ENCODE measurements at places on chromosomes 7 and 10.

- DNase-seq: no peak
Observed at GRCh38 chr10:126222736-126223511, 165.4 kb downstream of the ADAM12 start.

DNA sequence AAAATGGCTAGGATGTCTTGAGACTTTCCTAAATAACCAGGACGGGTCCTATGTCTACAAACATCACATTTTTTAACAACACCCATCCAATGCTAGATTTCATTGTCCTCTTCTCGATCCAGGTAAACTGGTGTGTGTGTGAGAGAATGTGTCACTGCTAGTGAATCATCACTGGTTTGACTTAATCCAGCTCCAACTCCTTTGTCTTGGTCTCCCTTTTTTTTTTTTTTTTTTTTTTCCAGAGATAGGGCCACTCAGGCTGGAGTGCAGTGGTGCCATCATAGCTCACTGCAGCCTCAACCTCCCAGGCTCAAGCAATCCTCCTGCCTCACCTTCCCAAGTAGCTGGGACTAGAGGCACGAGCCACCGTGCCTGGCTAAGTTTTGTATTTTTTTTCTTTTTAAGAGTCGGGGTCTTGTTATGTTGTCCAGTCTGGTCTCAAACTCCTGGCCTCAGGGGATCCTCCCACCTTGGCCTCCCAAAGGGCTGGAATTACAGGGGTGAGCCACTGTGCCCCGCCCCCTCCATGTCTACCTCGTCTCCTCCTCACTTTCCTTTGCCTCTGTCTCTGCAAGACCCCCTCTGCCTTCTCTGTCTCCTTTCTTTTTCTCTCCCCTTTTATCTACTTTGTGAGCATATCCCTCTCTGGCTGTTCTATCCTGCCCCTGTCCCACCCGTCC lies 2.2 kb upstream of the UFSP1 start:
- no peak for DNase-seq

- no peak for DNase-seq
Observed at GRCh38 chr10:85619832-85620231, 746.8 kb downstream of the GRID1 start.

DNA sequence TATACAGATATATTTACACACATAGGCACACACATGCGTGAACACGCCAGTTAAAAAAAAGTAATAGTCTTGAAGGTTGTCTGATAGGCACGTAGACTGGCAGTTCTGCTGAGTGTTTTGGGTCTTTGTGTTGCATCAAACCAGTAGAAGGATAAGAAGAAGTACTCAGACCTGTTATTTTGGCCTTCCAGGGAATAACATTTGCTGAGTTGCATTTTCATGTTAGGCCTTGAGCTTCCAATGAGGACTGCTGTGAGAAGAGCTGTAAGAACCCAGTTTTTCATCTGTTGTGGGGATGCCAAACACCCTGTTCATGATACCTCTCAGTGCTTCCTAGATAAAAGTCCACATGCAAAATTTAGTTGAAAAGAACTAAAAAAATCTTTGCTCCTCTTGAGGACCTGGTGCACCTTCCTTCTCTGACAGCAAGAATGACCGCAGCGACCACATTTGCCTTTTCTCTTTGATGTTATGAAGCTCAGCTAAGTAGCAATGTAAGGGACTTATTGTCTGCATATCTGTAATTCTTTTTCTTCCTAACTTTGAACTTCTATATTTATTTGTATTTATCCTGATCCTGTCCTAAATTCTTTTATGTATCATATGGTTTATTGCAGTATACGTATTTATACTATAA lies 27.2 kb downstream of the HIPK2 start:
- DNase-seq: no peak

GRCh38 chr10:133262696-133263095 lies 14.0 kb downstream of the ADAM8 start:
- DNase-seq: peak; percentile 11

DNA sequence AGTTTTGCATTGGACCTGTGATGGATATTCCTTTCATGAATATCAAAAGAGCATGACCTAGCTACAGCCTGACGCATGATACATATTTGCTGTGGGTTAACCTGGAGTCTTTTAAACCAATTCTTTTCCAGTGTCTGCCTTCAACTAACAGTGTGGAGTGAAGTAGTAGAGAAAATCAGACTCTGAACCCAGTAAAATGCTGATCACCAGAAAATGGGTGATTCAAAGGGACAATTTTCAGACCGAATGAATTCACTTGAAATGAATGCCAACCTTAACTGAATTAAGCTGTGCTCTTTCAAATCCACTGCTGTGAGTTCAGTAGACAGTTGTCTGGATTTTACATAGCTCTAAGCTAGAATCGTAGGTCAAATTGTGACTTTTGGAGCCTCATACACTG lies 123.0 kb downstream of the CDK14 start:
- DNase-seq: no peak

DNA sequence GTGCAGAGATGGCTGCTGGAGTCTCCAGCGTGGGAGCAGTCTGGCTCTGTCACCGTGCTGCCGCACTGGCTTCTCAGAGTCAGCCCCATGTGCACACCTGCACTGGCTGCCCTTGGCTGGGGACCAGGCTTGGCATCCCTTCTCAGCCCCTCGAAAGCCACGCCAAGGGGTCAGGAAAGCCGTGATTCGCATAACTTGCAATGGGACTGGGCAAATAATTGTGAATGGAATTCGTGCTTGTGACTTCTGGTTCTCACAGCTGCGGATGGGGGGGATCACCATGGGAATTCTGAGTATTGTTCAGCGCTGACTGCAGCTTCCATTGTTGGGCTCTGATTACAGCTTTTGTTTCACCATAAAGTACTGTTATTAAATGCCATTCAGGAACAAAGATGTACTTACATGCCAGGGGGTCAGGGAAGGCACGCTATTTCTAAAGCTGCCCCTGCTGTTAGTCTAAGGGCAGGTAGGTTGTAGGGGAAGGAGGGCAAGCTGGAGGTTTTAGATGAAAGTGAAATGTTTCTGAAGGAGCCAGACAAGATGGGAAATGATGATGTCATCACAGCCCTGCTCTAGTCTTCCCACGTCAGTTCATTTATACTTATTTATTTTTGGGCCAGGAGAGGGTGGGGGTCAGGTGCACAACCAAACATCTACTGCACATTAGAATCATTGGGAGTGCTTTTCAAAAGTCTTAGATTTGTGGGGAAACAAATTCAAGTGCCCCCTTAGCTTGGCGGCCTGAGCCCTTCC lies 5.8 kb upstream of the PLEKHA1 start:
- DNase-seq: no peak

- no peak for DNase-seq
Observed at GRCh38 chr7:40393660-40394059, 258.9 kb downstream of the SUGCT start.

DNA sequence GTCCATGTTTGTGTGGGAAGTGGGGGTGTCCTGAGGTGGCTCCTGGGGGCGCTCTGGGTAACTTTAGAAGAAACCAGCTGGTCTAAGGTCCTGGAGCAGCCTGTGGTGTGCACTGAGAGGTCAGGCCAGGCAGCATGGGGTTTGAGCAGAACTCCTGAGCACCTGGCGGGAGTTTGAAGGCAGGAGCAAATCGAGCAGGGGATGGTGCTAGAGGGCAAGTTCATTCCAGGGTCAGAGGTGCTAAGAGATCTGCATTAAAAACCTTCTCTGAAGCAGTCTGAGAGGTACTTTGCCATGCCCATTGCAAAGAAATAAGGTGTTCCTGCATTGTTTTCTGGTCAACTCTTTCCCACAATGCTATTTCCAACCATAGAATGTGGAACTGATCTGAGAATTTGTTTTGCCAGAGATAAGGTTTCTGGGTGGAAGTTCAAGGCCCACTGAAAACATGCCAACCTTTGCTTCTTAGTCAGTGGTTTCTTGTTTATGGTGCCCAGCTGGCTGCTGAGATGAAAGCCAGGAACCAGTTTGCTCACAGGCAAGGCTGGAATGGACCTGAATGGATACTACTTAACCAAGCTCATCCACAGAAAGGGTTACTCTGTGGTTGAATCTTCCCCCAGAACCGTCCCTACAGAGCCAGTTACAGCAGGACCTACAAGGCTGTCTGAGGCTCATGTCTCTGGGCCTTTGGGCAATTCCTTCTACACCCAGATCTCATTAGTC lies 136.3 kb upstream of the TMEM72 start:
- no peak for DNase-seq

GRCh38 chr10:4006051-4006450 lies 221.0 kb upstream of the KLF6 start:
- DNase-seq: no peak

GRCh38 chr7:128891942-128892269 lies 18.6 kb downstream of the KCP start:
- DNase-seq: no peak

GRCh38 chr10:32379318-32379949 lies 32.5 kb upstream of the EPC1 start:
- peak; percentile 76 for DNase-seq

- DNase-seq: no peak
Observed at GRCh38 chr10:124071141-124071540, 22.3 kb downstream of the CHST15 start.

DNA sequence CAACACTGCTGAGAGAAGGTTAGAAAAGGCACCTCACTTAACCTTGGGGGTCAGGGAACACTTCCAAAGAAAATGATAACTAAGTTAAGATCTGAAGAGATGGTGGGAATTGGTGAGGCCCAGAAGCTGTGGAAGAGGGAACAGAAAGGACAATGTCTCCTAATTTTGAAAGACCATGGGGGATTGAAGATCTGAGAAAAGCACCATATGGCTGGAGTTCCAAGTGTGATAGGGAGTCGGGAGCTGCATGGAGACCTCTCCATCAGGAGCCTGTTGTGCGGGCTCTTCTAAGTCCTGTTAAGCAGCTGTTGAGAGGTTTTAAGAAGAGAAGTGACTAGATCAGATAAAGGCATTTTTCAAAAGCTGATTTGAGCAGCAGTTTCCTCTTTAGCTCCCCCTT lies 254.3 kb downstream of the CDK14 start:
- DNase-seq: no peak

Data from NCI-H774 (cell line).